ENCODE measurements at places on chromosomes 1 and 21.

- DNase-seq, result no peak
Observed at GRCh38 chr1:71785000-71785399, 497.3 kb downstream of the NEGR1 start.

DNA sequence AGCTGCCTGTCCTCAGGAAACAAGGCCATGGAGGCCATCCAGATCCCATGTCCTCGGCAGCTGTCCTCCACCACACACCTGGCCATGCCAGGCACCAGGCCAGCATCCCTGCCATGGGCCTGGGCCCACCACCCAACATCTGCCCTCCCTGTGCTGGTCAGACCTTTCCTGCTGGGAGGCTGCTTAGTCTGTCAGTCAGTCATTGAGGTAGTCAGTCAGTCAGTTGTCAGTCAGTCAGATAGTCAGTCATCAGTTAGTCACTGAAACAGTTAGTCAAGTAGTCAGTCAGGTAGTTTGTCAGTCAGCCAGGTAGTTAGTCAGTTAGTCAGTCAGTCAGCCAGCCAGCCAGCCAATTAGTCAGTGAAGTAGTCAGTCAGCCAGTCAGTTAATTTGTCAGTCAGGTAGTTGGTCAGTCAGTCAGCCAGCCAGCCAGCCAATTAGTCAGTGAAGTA lies 17.2 kb downstream of the KRTAP10-1 start:
- no peak for DNase-seq

DNA sequence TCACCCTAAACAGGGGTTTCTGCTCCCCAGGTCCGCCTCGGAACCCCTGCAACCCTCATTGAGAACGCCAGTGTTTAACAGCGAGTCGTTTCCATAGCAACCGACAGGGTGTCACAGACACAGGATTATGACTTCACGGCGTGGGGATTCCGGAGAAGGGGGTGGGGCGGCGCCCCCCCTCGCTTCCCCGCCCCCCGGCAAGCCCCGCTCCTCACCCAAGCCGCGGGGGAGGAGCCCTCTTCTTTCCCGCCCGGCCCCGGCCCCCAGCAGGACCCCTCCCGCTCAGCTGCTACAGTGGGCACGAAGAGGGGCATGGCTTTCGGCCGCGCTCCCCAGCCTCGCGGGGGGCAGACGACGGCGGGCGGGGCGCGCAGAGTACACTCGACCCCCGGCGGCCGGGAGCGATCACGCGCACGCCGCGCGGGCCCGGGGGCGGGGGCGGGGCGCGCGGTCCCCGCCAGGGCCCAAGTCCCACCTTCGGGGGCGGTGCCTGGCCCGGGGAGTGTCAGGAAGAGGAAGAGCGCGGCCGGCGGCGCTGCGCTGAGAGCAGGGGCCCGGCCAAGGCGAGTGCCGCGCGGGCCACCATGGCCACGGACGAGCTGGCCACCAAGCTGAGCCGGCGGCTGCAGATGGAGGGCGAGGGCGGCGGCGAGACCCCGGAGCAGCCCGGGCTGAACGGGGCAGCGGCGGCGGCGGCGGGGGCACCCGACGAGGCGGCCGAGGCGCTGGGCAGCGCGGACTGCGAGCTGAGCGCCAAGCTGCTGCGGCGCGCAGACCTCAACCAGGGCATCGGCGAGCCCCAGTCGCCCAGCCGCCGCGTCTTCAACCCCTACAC lies at the start of gene EFHD2:
Gene EFHD2, plus strand, starts transcription at position 501 of the 835 bp plus-strand sequence. Its CDS starts 84 bp downstream, at position 585.
- peak; percentile 91 for DNase-seq

- no peak for DNase-seq
Observed at GRCh38 chr21:41378849-41379248, 17.0 kb downstream of the MX2 start.

DNA sequence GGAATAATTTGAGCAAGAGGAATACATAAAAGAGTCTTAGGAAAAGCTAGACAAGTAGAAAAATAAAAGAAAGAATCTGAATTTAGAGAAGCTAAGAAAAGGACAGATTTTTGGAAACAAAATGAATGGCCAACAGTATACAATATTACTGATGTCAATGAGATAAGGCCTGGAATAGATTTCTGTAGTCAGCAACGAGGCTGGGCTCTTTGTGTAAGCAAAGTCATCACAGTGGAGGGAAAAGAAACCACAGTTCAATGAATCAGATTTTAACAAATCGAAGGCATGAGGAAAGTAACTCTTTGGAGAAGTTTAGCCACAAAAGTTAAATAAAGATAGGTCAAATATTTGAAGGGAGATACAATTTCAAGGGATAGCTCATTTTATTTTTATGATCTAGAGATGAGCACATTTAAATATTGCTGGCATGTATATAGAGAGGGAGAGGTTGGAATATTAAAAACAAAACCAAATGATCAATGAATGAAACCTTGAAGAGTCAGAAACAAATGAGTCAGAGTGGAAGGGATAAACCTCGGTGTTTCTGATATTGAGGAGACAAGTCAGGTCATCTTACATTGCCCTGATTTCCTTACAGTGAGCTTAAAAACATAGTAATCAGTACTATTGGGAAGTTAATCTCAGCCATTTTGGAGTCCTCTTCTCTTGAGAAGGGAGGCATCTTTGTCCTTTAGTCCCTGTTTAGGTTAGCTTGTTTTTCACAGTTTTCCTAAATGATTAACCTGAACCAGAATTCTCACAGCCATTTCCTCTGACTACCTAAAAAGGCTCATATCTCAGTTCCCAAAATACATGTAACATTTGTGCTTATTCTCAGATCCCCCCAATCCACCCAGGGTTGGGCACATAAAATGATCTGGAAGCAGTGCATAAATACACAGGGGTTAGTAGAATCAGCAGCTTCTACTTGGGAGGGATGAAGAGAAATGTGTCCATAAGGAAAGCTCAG lies 620.0 kb upstream of the B3GALT2 start:
- no peak for DNase-seq

DNA sequence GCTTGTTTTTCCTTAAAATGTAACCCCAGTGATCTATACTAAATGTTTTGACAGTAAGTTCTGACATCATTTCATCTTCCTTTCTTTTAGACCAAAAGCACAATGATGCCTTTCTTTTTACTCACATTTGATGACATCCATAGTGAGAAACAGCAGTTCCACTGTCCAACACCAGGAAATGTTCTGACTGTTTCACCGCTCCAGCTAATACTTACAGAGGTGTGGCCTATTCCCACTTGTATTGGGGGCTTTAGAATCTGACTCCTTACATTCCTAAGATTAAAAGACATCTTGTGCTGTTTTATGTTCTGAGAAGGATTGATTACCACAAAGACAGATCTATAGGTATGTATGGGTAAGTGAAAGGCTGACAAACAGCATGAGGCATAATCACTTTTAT lies 1018.2 kb upstream of the PRMT6 start:
- DNase-seq, result no peak

DNA sequence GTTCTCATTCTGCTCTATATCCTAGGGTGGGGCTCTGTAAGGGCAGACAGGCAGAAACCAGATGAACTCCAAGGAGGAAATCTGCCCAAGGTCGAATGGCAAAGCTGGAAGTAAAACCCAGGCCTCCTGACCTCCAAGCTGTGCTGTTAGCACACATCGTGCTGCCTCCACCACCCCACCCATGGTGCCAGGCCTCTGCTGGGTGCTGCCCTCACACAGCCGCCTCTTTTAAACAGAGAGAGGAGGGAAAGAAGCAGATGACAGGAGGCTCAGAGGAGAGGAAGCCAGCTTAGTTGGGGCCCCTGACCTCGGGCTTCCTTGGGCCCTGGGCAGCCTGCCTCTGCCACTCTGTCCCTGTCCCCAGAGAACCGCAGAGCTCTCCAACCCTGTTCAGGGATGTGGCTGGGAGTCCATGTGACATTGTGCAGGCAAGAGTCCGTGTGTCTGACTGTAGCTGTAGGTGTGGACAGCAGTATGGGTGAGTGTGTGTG lies 1.1 kb downstream of the SYNC start:
- DNase-seq, result no peak

DNA sequence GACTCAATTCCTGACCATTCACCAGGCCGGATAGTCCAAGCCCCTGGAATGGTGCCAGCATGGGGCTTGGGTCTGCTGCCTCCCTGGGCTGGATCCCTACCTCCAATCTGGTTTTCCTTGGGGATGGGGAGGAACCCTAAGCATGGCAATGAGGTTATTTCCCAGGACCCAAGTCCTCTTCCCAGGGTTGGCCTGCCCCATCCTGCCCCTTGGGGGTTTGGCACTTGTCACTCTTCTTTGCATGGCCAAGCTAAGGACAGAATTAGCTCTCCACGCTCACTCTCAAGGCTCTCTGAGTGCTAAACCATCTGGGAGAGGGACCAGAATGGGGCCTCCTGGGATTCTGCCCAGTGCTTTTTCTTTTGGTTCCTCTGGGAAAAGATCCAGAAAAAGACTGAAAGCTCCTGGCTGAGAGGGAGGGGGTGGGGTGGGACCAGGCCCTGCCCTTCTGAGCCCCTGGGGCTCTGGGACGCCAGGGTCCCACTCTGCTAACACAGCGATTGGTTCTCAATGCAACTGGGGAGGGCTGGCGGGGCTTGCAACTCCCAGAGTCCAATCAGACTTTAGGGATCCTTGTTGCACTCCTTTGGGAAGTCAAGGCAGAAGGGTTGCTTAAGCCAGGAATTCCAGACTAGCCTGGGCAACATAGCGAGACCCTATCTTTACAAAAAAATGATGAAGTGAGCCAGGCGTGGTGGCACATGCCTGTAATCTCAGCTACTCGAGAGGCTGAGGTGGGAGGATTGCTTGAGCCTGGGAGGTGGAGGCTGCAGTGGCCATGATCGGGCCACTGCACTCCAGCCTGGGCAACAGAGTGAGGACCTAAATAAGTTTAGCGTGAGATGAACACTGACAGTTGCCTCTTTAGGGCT lies 52.7 kb downstream of the DHRS3 start:
- no peak for DNase-seq

DNA sequence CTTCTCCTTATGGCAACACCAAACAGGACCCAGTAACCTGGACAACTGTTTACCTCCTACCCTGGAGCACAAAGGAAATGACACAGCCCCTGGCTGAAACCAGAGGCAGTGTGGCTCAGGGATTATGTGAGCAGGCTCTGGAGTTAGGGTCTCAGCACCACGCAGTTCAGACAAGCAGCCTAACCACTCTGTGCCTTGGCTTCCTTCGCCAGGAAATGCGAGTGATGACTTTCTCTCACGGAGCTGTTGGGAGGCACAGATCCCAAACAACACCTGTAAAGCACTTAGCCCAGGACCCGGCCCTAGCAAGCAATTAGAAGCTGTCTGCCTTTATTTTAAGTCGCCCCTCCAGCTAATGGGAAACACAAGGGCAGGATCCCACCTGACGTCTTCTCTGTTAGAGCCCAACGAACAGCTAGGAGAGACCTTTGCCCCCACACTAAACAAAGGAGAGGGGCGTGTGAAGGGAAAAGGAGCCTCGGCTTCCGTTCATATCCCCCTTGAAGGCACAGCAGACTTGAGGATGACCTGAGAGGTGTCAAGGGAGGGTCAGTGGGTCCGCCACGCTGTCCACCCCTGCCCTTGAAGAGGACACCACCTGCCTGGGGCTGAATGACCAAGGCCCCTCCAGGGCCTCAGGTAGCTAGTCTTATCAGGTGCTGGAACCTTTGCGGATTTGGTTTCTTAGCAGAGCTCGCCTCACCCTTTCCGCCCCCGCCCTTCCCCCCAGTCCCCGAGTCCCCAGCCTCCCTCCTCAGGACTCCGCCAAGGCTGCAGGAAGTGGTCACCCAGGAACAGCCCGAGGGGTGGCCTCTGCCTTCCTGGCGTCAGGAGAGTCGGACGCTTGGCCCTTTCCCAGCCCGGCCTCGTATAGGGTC lies 860 bp downstream of the TMEM63A start:
- DNase-seq, result peak; percentile 17

DNA sequence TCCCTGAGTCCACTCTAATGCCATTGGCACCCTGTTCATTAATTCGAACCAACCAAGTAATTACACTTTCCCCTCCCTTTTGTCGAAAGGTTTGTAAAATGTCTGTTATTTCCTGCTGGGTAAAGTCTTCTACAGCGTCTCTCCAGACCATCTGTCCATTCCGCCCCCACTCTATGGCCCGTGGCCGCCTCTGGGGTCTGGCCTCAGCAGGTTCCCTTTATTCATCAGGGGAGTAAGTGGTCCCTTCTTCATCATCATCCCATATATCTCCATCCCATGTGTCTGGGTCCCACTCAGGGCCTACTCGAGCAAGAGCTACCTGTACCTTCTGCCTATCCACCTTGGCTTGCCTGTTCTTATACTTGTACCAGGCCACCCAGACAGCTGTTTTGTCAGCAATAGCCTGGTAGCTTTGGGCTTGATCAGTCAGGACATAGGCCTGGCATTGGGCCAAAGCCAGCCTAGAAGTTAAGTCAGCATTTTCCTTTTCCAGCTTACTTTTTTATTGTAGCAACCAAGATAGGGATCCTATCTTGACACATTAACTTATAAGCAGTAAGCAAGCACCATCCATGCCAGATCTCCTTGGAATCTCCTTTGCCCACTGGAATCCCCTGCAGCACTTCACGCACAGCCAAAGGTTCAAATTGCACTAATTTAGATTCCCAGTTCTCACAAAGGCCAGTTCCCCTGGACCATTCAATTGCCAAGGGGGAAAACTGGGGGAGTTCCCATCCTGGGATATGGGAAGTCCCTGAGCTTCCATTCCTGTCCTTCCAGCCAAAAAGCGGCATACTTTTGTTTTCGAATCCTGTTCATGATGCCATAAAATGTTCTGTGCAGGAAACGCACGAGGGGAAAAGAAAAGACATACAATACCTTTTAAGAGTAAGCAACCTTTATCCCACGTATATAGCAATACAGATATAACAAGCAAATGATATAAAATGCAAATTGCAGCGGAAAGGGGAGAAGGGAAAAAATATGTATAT lies 6.6 kb upstream of the STUM start:
- no peak for DNase-seq

DNA sequence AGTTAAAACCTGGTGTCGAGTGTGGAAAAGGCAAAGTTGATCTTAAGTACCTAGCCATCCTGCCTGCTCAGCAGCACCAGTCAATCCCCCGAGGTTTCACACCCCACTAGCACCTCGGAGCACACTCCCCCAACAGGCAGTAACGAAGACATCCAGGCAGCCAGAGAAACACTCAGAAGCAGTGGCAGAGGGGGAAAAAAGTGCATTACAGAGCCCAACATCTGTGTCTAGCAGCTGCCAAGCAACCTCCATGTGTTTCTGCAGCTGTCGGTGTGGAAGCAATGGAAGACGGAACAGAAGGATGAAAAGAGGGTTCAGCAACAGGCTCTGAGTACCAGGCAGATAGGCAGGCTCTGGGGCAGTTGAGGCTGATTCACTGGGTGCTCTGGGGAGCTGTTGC lies 73.4 kb upstream of the PROX1 start:
- no peak for DNase-seq

DNA sequence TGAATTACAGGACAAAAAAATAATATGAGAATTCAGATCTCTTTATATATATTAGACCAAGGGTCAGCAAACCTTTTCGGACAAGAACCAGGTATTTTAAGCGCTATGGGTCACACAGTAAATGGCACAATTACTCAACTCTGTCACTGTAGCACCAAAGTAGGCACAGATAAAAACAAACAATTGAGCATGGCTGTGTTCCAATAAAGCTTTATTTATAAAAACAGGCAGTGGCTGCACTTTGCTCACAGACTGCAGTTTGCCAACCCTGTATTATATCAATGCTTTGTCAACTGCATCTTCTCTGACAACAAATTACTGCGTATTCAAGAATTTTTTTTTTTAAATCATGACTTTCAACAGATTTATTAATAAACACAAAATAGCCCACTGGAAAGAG lies 29.8 kb downstream of the EDEM3 start:
- DNase-seq, result no peak

- DNase-seq, result no peak
Observed at GRCh38 chr1:192826791-192827546, 18.1 kb downstream of the RGS2 start.

Data from stimulated activated CD4-positive, alpha-beta T cell treated with anti-CD3 and anti-CD28 coated beads, Interleukin-4, amount 100 ng/mL, for 4 hours (primary cell).